Psoas muscle (tissue), 8 donors: ENCODE measurements at places on chromosomes 7 and 10. TPM values are rescaled to one million over a fixed set of nuclear protein-coding genes. Genes with fewer than 3 reads are reported as not detected.

DNA sequence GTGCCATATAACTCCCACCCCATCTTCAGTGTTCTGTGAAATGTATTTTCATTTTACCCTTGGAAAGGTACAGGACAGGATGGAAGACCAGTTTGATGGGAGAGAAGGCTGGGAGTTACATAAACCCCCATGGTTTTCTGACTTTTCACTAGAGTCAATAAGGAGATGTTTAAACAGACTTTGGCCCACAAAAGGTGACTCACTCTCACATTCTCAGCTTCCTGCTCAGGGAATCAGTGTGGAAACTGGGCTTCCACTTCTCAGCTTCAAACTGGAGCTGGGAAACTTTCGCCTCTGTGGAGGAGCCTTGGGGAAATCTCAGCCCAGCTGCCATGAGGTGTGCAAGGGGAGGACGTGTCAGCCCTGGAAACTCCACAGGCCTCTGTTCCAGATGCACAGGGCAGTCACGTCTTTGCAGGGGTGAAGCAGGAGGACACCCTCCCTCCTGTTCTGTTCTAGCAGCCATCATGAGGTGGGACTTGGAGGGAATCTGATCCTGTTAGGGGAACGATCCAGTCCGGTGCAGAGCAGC, 560.5 kb upstream of the GALNT17 start:
- no peak for DNase-seq
- H3K4me3 ChIP-seq = no peak overlapping the region
- no peak overlapping the region for H3K27ac ChIP-seq

Gene GFRA1
- total RNA-seq = 12.1 TPM

Gene TBXAS1
- 2.7 TPM for total RNA-seq

- DNase-seq = no peak
- H3K36me3 ChIP-seq = no peaks in the 10 kb centered on the region
- no peak overlapping the region for H3K4me3 ChIP-seq
- no peaks in the 10 kb centered on the region for H3K27me3 ChIP-seq
- H3K27ac ChIP-seq = no peak overlapping the region
Observed at GRCh38 chr10:29434111-29434510, 145.2 kb downstream of the LYZL1 start.
